ENCODE measurements at places on chromosomes 6 and 20.

DNA sequence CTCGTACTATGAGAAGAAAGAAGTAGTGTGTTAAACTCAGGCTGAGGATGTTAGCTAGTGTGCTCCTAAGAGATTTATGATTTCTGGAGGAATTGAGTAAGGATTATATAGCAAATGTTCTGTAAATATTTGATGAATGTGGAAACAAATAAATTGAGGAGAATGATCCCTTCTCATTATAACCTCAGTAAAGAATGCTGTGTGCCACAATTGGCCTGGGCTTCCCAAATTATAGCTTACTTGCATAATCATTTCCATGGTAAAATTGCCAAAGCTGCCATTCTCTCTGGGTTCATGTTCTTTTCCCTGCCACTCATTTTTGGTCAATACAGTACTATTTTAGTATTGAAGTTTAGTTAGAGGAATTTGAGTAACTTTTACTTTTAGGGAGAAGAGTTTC is 128.5 kb downstream of the FLRT3 start:
- DNase-seq: no peak

- DNase-seq: no peak
These were observed 170.8 kb downstream of the TMEM242 start for GRCh38 chr6:157152556-157152955.

- DNase-seq: no peak
These were observed 96.8 kb downstream of the ADTRP start for GRCh38 chr6:11681770-11682169.

DNA sequence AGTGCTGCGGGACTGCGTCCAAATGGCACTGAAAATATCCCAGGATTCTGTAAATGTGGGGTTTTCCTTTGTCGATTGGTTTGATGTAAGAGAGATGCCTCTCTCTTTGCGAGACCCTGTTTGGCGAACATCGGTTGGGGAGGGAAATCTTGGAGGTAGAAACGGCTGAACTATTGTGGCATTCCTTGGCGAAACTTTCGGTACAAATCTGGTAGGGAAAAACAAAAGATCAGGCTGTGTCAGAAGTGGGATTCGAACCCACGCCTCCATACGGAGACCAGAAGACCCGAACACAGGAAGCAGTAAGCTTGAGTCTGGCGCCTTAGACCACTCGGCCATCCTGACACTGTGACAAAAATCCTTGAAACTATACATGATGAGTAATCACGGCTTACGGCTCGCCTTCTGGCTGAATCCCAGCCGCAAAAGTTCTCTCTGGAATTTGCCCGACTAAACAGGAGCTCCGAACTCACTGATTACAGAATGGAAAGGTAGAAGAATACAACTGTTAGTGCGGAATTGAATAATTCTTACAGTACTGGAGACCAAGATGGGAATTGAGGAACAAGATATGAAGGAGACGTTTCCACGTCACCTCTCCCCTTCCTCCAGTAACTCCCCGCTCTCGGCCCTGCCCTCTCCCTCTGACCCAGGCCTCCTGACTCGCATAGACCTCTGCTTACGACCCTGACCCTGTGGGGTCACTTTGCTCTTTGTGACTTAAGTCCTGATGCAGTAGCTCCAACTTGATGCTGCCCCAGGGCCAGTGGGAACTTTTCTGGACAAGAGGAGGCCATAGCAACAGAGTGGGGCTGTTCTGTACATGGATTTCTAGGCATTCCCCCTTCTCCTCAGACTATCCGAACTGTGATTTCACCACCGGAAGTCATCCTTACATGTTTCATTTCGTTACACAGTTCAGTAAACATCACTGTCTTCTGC is 132.8 kb upstream of the ZNF184 start:
- peak; percentile 75 for DNase-seq

- peak; percentile 87 for DNase-seq
These were observed at the start of gene RRAGD for GRCh38 chr6:89412071-89413005. TSS of gene RRAGD (minus strand) at chr6:89412273. CDS start at chr6:89411993, 280 bp downstream.

GRCh38 chr20:35600176-35600992 is 15.2 kb upstream of the SPAG4 start:
- no peak for DNase-seq

GRCh38 chr6:91476000-91476399 is 889.1 kb upstream of the MAP3K7 start:
- peak; percentile 42 for DNase-seq

- DNase-seq: no peak
These were observed 166.9 kb upstream of the MCHR2 start for GRCh38 chr6:100160930-100161329.

GRCh38 chr6:9039258-9039657 is 603.9 kb upstream of the SLC35B3 start:
- no peak for DNase-seq
